Suppressor macrophage treated with lipopolysaccharide for 4 hours (primary cell): ENCODE measurements at places on chromosomes 7 and 10.

DNA sequence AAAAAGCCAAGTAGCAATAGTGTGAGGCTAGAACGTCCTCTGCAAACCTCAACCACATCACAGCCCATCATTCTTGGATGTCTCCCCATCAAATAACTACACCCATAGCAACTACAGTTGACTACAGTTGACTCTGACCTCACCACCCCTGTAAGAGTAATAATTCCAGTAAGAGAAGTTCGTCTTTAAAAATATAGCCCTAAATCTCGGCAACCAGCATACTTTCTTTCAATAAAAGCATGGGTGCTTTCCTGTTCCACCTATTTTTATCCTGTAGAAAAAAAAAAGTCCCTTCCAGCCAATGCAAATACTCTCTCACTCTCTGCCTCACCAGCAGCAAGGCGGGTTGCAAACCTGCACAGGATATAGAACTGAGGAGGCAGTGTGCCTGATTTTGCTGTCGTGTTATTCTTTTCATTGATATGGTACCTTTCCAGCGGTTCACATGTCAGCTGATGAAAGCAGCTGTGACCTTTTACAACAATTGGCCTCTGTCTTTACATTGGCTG is 187.5 kb upstream of the NFE2L3 start:
- no peak for DNase-seq

DNA sequence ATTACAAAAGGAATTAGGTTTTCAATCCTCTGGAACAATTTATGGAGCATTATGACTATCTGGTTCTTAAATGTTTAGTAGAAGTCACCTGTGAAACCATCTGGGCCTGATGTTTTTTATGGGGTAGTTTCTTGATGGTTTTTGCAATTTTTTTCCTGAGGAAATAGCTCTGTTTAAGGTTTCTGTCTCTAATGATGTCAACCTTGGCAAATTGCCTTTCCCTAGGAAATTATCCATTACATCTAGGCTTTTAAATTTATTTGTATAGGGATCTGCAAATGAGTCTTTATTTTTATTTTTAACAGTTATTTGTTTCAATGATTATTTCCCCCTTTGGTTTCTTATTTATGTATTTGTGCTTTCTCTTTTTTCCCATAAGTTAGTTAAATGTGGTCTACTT is 222.8 kb downstream of the GALNT17 start:
- DNase-seq: no peak

GRCh38 chr7:129073204-129073603 is 18.3 kb upstream of the TNPO3 start:
- DNase-seq: no peak

DNA sequence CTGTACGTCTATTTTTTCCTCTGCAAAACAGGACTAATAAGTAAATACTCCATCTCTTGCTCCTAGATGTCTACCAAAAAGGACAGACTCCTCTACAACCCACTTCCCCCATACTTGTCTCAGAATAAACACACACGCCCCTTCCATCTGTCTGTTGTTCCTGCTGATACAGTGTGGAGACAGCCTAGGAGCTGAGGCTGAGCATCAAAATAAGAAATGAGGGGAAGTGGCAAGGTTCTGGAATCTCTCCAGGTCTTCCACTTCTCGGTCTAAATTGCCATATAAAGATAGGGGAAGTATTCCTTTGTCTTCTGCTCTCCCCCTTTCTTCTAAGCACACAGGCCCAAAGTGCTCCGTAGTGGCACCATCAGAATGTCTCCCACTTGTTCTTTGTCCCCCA is 30.8 kb upstream of the VSIR start:
- DNase-seq: peak; percentile 58

GRCh38 chr10:109962247-109962646 is 38.9 kb upstream of the XPNPEP1 start:
- DNase-seq: no peak

GRCh38 chr7:23687011-23687410 is 7.0 kb downstream of the FAM221A start:
- DNase-seq: no peak

DNA sequence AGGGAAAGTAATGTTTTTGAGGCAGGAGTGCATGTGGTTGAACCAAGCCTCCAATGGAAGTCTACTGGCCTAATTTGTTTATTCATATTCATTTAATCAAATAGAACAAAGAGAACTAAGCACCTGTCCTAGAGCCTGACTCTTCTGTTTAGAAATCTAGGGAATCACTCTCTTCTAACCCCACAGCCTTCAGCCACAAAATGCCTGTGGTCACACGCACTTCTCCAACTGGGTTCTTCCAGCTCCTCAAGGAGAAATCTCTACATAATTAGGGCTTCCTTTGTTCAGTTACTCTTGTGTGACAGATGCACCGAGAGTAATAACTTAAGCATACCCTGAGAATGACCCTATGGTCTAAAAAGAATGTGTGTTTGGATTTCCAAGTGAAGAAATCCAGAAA is 133.7 kb upstream of the NAMPT start:
- DNase-seq: peak; percentile 32

- DNase-seq: no peak
Measured at GRCh38 chr7:149355390-149356048, 93.5 kb downstream of the ZNF783 start.

- DNase-seq: no peak
Measured at GRCh38 chr7:117493460-117493859, 13.6 kb downstream of the CFTR start.

DNA sequence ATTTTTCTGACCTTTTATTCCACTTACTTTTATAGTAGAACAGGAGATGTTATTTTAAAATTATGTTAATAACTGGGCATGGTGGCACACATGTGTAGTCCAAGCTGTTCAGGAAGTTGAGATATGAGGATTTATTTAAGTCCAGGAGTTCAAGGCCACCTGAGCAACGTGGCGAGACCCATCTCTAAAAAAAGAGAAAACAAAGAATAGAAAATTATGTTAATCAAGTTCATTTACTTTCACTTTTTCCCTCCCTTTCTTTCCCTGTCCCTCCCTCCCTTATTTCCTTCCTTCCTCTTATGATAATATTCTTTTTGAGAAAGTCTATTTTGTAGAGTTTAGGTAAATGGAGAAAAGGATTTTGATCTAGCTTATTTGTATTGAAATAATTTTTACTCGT is 48.9 kb upstream of the HELLS start:
- DNase-seq: no peak
